ENCODE measurements at places on chromosomes 2 and 18.

- no peak for DNase-seq
These were observed 834.4 kb upstream of the DDX18 start for GRCh38 chr2:116979916-116980764.

GRCh38 chr18:74521068-74521725 is 13.1 kb upstream of the CNDP1 start:
- DNase-seq = no peak

DNA sequence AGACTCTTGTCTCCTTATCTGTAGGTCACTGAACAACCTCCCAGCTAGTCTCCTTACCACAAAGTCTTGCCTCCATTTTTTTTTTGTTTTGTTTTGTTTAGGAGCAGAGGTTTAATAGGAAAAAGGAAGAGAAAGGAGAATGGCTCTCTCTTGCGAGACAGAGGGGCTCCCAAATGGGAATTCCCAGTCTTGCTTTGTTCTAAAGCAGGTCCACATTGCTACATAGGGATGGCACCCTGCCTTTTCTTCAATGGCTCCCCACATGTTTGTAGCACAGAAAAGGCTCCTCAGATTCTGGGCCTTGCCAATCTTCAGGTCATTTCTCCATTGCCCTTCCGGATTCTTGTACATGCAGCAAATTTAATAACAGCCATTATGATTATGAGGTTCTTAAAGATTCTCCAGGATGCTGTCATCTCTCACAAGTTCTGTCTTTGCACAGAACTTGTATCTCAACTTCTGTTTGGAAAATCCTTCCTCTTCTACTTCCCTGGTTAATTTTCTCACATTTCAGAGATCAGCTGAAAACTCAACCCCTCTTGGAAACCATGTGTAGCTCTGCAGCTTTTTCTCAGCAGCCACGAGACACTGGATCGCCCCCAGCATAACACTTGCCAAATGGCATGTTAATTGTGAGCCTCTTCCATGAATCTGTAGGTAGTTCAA is 23.6 kb downstream of the IL1F10 start:
- DNase-seq = no peak

DNA sequence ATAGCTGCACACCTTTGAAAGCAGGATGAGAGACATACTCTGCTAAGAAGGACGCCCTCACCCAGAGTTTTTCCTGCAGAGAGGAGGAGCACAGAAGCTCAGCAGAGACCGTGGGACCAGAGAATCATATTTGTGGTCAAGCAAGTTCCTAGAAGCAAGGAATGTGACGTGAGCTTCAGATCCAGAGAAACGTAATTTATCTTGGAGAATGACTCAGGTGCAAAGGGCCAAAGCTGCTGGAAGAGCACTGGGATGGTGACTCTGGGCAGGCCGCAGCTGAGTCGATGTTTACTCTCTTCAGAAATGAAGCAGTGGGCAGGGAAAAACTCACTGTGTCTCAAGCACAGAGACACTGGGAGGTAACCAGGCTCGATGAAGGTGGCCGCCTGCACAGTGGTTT is 50.1 kb upstream of the IGFBP2 start:
- DNase-seq = no peak

- DNase-seq = no peak
These were observed 11.8 kb upstream of the SMIM21 start for GRCh38 chr18:75439348-75439747.

- DNase-seq = peak; percentile 72
These were observed 485 bp upstream of the GALNT3 start for GRCh38 chr2:165794536-165794928.

GRCh38 chr18:955384-956066 is 50.9 kb downstream of the ADCYAP1 start:
- no peak for DNase-seq

GRCh38 chr18:73381016-73381698 is 513.4 kb upstream of the NETO1 start:
- DNase-seq = no peak
